Natural killer cell treated with Interleukin-12 subunit alpha and Interleukin-12 subunit beta and Interleukin-15 and Interleukin-18, amount 100 ng/mL, for 72 hours (primary cell): ENCODE measurements at places on chromosomes 1 and 21. TPM values are rescaled to one million over a fixed set of nuclear protein-coding genes. Genes with fewer than 3 reads are reported as not detected.

The KCND3 gene
- total RNA-seq, result not detected

The CACHD1 gene
- 0.11 TPM for total RNA-seq

The CRYAA gene
- total RNA-seq, result not detected

The OR10Z1 gene
- not detected for total RNA-seq

The CD101 gene
- total RNA-seq, result 1.4 TPM

The ZNF683 gene
- total RNA-seq, result not detected

The CCDC27 gene
- not detected for total RNA-seq

DNA sequence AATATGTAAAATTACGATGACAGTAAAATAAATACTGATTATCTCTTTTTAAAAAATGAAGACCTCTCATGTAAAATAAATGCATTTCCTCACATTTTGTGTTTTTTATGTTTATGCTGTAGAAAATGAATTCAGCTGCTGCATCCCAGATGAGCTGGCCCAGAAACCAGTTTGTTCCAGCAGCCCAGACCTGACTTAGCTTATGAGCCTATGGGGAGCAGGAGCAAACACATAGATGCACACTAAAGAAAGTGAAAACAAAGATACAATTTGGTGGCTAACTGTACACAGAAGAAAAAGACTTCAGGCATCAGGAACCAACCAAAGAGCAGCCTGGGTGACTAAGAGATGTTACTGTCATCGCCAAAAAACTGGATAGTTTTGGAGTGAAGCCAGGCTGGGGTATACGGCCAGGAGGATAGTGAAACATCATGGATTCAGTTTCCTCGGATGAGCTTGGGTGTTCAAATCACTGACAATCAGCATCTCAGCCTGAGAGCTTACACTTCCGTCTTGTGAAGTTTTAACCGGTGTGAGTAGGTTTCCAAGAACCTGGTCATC lies 113.9 kb upstream of the BACE2 start:
- H3K36me3 ChIP-seq, result no peaks in the 10 kb centered on the region
- no peaks in the 10 kb centered on the region for H3K4me1 ChIP-seq
- H3K4me3 ChIP-seq, result no peak overlapping the region
- H3K27ac ChIP-seq, result no peak overlapping the region

DNA sequence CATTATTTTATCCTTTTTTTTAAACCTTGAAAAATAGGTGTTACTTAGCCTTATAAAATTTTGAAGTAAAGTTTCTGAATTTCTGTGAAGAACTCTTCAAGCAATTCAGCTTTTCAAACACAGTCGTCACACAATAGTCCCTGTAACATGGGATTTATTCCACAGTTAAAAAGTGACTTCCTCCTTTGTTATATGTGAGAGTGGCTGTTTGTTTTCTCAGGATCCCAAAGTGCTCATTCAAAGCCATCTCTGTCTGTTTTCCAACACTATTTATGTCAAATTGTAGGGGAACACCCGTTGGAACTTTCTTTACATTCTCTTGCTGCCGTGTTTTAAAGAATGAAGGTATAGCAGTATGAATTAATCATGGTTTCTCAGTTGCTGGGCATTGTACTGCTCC lies 80.8 kb upstream of the GPR52 start:
- no peaks in the 10 kb centered on the region for H3K27me3 ChIP-seq
- no peaks in the 10 kb centered on the region for H3K36me3 ChIP-seq
- no peak overlapping the region for H3K27ac ChIP-seq
- H3K4me3 ChIP-seq, result no peak overlapping the region
- DNase-seq, result no peak
- H3K4me1 ChIP-seq, result peaks cover 14% of the 10 kb centered on the region

GRCh38 chr1:239835946-239836440 lies 255.7 kb upstream of the FMN2 start:
- H3K4me1 ChIP-seq, result no peaks in the 10 kb centered on the region
- H3K27ac ChIP-seq, result no peak overlapping the region
- H3K36me3 ChIP-seq, result no peaks in the 10 kb centered on the region

DNA sequence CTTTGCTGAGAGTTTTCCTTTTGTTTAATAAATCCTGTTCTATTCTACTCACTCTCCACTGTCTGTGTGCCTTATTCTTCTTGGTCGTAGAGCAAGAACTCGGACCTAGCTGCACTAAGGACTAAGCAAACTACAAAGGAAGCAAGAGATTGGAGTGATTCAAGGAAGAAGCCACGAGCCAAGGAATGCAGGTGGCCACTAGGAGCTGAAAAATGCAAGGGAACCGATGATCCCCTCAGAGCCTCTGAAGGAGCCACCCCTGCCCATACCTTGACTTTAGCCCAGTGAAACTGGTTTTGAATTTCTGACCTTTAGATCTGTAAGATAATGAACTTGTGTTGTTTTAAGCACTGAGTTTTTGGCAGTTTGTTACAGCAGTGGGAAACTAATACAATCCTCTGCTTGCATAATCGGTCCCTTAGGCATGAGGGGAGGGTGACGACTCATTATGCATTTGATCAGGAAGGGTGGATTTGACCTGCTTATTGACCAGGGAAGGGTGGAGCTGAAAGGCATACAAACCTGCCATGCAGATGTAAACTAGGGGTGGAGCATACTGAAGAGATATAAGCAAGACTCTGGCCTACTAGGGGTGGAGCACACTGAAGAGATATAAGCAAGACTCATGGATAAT lies 6.2 kb upstream of the CA6 start:
- peaks cover 8% of the 10 kb centered on the region for H3K27me3 ChIP-seq
- peak overlapping the region; percentile 44 for H3K27ac ChIP-seq
- no peak for DNase-seq
- peaks cover 29% of the 10 kb centered on the region for H3K4me1 ChIP-seq
- H3K4me3 ChIP-seq, result peak overlapping the region; percentile 12
- H3K36me3 ChIP-seq, result no peaks in the 10 kb centered on the region

- peak overlapping the region; percentile 96 for H3K27ac ChIP-seq
- peaks cover 39% of the 10 kb centered on the region for H3K4me1 ChIP-seq
- no peaks in the 10 kb centered on the region for H3K27me3 ChIP-seq
- no peak for DNase-seq
- peak overlapping the region; percentile 40 for H3K4me3 ChIP-seq
These were observed 391.0 kb downstream of the PTPRC start for GRCh38 chr1:199029855-199030254.

DNA sequence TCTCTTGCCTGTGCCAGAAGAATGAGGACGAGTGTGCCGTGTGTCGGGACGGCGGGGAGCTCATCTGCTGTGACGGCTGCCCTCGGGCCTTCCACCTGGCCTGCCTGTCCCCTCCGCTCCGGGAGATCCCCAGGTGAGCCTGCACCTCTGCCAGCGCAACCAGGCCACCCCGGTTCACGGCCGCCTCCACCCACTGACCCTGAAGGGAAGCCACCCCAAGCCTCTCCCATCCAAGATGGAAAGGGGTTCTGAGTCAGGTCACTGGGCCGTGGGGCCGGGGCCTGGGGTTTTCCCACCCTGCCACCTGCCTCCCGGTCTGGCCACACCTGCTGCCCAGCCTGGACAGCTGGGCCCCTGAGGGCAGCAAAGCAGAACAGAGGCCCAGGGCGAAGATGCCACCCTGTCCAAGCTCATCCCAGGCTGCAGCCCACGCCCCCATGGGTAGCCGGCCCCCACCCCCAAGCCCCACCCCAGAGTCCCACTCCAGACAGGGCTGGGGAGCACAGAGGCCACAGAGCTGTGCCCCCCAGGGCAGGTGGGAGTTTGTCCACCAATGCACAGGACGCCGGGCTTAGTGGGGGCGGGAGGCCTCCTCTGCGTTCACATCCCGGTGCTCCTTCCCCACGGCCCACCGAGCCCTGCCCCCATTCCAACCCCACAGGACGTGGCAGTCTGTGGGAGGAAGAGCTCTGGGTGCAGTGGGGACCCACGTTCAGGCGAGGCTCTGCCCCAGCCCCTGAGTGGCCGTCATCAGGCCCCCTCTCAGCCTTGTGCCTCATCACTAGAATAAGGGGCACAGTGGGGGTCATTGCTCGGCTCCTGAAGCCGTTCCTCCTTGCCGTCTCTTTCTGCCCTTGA lies 5.6 kb downstream of the AIRE start:
- H3K27me3 ChIP-seq, result peaks cover 3% of the 10 kb centered on the region
- H3K4me3 ChIP-seq, result no peak overlapping the region
- H3K4me1 ChIP-seq, result no peaks in the 10 kb centered on the region
- H3K36me3 ChIP-seq, result no peaks in the 10 kb centered on the region
- H3K27ac ChIP-seq, result no peak overlapping the region

- no peak overlapping the region for H3K4me3 ChIP-seq
- no peaks in the 10 kb centered on the region for H3K36me3 ChIP-seq
- no peak for DNase-seq
- no peaks in the 10 kb centered on the region for H3K4me1 ChIP-seq
These were observed 69.9 kb downstream of the PGBD5 start for GRCh38 chr1:230356190-230356589.

DNA sequence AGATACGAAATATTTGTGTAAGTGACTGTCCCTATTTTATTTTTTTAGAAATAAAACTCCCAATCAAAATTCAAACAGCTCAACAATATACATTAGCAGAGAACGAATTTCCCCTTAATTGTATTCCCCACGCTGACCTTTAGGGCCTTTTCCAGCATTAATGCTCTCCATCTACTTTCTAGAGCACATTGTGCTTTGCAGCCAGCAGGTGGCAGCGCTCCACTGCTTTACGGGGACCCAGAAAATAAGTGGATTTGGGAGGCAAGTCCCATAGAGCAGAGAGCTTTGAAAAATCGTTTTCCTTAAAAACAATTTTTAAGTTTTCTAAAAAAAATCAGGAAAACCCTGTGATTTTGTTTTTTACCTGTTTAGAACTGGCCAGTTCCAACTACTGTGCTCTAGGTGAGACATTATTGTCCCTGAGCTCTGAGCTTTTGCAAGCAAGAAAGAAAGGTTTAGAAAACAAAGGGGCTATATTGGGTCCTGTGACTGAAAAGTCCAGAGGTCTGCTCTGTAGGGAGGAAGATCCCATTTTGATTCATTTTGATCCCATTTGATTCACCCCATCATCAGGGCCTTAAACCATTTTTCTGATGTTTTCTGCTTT lies 144.4 kb upstream of the ZNF644 start:
- no peaks in the 10 kb centered on the region for H3K36me3 ChIP-seq
- H3K4me3 ChIP-seq, result no peak overlapping the region
- peaks cover 9% of the 10 kb centered on the region for H3K4me1 ChIP-seq
- DNase-seq, result no peak
- H3K27ac ChIP-seq, result no peak overlapping the region

- H3K4me1 ChIP-seq, result peaks cover 14% of the 10 kb centered on the region
- H3K27me3 ChIP-seq, result peaks cover 20% of the 10 kb centered on the region
- H3K36me3 ChIP-seq, result peaks cover 4% of the 10 kb centered on the region
- H3K27ac ChIP-seq, result no peak overlapping the region
- no peak overlapping the region for H3K4me3 ChIP-seq
These were observed 63.5 kb upstream of the OLIG2 start for GRCh38 chr21:32962268-32962667.

DNA sequence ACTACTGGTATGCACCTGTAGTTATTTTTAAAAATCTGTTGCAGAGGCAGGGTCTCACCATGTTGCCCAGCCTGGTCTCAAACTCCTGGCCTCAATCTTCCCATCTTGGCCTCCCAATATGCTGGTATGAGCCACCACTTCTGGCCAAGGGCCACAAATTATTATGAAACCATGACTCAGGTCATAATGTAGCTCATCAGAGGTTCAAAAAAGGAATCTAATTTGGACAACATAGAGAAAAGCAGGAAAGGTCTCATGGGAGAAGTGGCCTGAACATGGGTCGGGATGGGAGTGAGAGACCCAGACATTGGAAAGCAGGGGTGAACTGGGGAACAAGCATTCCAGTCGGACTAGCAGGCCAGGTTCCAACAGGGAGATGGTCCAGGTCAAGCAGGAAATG lies 45.2 kb upstream of the C1orf198 start:
- no peak overlapping the region for H3K4me3 ChIP-seq
- H3K27ac ChIP-seq, result no peak overlapping the region
- no peak for DNase-seq
- H3K4me1 ChIP-seq, result peaks cover 4% of the 10 kb centered on the region

DNA sequence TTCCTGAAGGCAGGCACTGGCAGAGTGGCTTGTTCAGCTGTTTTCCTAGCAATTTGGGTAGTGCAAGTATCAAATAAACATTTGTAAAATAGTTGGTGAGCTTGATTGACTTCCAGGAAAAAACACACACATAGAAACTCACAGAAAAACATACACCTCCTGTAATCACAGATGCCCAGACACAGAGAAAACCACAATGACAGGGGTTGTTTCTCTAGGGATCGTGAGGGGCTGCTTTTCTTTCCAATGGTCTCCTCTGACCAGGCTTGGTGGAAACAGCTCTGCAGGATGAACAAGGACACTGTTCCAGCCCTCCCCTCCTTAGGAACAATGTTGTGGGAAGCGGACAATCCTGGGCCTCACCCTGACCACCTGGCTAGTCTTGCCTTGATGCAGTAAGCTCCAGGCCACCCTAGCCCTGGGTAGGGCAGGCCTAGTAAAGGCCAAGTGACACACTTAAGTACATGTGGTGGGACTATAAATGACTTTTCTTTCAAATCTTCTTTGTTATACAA lies 142.5 kb upstream of the HMGB4 start:
- H3K4me3 ChIP-seq, result no peak overlapping the region
- H3K27ac ChIP-seq, result no peak overlapping the region
- DNase-seq, result no peak
- no peaks in the 10 kb centered on the region for H3K4me1 ChIP-seq

DNA sequence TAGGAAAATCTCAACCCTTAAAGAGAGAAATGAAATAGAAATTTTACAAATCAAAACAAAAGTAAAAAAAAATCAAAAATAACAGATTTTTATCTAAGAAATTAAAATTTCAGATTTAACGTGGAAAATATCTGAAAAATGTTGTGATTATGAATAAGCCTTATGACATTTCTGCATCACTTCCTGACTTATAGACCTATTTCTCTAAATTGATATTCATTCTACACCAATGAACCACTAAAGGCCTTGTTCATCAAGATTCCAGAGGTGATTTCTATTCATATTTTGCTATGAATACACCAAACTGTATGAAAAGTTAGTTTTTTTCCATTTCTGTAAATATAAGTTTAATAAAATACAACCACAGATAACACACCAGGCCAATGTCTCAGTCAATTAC lies 261.5 kb downstream of the SMYD3 start:
- no peak overlapping the region for H3K4me3 ChIP-seq
- peaks cover 6% of the 10 kb centered on the region for H3K36me3 ChIP-seq
- H3K27ac ChIP-seq, result no peak overlapping the region
- no peak for DNase-seq
- no peaks in the 10 kb centered on the region for H3K4me1 ChIP-seq

DNA sequence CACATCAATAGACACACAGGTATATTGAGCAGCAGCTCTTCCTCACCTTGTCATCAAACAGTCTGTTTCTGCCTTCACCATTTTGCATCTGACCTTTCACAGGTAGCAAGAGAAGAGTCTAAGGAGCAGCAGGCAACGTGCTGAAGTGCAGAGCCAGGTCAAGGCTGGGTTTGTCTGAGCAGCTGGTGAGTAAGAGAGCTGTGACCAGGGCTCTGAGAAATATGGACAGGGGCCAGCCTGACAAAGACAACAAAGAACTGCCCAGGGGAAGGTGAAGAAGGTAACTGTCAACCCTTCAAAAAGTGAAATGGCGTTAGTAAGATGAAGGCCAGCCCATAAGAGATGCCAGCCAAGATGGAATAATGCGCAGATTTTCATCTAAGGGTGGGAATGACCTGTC lies 58.9 kb upstream of the LRRC8D start:
- no peak for DNase-seq
- H3K27ac ChIP-seq, result peak overlapping the region; percentile 69
- peak overlapping the region; percentile 91 for H3K4me3 ChIP-seq
- H3K36me3 ChIP-seq, result no peaks in the 10 kb centered on the region
- peaks cover 7% of the 10 kb centered on the region for H3K27me3 ChIP-seq
- peaks cover 49% of the 10 kb centered on the region for H3K4me1 ChIP-seq
